ENCODE measurements at places on chromosomes 4 and X.

DNA sequence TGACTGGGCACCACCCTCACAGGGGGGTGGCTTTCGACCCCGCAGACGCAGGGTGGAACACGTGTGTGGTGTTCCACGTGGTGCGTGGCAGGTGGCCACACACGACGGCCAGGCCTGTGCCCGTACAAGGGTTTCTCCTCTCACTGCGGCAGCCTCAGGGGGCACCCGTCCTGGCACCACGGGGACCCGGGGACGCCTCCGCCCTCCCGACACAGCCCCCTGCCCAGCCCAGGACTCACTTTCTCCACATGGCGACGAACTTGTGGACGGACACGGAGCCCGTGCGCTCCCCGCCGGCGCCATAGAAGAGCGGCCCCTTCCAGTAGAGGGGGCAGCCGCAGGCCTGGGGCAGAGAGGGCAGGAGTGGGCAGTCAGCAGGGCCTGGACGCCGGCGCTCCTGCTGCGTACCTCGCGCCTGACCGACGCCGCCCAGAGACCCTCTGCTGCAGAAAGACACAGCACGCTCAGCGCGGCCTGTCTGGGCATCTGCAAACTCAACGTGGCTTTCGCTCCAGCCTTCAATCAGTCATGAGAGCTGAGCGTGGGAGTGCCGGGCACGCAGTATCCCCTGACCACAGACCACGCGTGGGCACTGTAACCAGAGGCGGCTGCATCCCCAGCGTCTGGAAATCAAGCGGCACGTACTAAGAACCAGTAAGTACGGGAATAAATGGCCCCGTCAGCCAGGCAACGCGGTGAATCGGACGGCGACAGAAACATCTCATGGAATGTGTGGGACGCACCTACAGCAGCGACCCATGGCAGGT lies 28.9 kb upstream of the GTPBP6 start:
- DNase-seq = no peak

DNA sequence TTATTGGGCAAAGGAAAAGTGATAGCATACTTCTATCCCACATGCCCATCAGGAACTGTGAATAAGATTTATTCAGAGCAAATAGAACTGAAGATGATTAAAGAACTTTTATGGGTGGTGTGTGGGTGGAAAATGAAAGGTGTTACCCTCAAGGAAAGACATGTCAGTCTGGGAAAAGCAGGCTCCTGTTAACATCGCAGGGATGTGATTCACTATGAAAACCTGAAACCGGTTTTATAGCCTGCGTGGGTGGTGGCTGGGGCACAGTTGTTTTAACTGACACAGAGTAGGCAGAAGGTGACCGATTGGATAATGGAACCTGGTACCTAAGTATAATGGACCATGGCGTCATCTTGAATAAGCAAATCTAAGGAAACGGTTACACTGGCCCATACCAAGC lies 61.3 kb upstream of the CASK start:
- DNase-seq = no peak

DNA sequence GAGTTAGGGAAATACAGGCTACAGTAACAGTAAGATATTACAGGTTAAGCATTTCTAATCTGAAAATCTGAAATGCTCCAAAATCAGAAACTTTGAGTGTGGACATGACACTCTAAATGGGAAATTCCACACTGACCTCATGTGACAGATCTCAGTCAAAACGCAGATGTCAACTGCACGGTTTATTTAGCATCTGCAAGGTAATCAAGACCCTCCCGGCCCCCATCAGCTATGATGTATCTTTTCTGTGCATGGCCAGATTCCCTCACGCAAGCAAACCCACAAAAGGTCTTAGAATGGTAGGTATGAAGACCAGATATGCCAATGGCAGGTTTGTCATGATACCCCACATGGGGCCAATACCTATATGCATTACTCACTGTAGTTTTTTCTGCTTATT lies 82.8 kb downstream of the COQ2 start:
- DNase-seq = no peak

DNA sequence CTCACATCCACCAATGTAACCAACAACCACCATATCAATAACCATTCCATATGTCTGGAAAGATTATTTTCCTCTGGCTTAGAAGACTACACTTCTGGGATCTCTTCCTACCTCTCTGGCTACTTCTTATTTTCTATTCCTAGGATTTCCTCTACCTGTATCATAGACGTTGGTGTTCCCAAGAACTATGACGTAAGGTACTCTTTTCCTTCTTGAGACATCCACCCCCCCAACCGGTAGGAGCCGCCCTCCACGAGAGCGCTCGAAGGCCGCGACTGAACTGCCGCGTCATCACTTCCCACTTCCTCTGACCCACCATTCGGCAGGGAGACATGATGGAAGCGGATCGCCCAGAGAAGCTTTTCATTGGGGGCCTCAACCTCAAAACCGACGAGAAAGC lies at the start of gene RBMXL3:
TSS of gene RBMXL3 (plus strand) at position 301 of the 400 bp plus-strand sequence. CDS start at position 333, 32 bp downstream.
- DNase-seq = no peak

DNA sequence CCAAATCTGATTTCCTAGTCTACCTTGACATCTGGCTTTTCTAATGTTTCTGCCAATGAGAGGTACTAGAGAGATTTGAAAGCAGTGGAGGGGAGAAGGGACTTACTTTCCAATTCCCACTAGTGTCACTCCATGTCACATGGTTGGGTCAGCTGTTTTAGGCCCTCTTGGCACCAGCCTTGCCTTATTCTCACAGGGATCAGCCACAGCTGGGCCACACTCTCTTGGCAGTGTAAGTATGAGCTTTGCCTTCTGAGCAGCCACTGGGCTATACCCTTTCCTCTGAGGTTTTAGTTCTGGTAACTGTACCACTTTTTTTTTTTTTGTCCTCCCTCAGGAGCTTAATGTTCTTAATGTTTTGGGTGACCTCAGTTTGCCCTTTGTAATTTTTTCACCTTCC lies 10.2 kb upstream of the ADH1C start:
- DNase-seq = no peak

Data from stimulated activated CD8-positive, alpha-beta memory T cell treated with anti-CD3 and anti-CD28 coated beads, Interleukin-4, amount 100 ng/mL, for 1 hour (primary cell).